ENCODE measurements at places on chromosomes 1 and 21.

GRCh38 chr1:219460896-219461815 is 151.7 kb downstream of the ZC3H11B start:
- no peak for DNase-seq

- DNase-seq, result no peak
These were observed 53.8 kb upstream of the MROH9 start for GRCh38 chr1:170881268-170882265.

GRCh38 chr1:240031009-240031408 is 60.7 kb upstream of the FMN2 start:
- DNase-seq, result no peak

DNA sequence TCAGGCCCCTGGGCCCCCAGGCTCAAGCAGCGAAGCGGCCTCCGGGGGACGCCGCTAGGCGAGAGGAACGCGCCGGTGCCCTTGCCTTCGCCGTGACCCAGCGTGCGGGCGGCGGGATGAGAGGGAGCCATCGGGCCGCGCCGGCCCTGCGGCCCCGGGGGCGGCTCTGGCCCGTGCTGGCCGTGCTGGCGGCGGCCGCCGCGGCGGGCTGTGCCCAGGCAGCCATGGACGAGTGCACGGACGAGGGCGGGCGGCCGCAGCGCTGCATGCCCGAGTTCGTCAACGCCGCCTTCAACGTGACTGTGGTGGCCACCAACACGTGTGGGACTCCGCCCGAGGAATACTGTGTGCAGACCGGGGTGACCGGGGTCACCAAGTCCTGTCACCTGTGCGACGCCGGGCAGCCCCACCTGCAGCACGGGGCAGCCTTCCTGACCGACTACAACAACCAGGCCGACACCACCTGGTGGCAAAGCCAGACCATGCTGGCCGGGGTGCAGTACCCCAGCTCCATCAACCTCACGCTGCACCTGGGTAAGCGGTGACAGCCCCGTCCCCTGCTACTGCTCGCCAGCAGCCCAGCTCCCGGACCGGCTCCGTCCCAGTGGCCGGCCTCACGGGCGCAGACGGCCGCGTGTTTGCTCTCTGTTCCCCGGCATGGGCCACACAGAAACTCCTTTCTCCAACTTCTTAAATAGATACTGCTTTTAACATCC is 539 bp downstream of the LAMC1 start:
- DNase-seq, result peak; percentile 1

DNA sequence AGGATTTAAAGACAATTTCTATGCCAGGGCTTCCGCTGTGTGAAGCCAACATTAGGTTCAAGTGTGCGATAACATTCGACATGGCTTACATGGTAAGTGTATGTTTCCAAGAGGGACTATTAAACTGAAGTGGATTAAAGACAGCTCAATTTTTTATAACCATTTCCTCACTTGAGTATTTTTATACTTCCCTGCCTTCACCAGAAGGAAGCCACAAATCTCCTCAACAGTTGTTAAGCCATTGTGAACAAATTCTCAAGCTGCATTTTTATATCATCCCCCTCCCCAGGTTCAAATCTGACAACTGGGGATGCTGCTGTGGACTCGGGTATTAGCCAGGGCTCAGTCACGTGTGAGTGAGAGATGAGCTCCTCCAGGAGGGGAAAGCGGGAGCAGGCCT is 116.3 kb downstream of the RHOU start:
- DNase-seq, result no peak

GRCh38 chr1:218219460-218219859 is 65.6 kb upstream of the RRP15 start:
- no peak for DNase-seq

- DNase-seq, result no peak
These were observed 20.5 kb upstream of the ACTL8 start for GRCh38 chr1:17734609-17735008.

- DNase-seq, result no peak
These were observed 2.0 kb upstream of the MAN1C1 start for GRCh38 chr1:25614501-25615171.

- no peak for DNase-seq
These were observed 812 bp downstream of the TTC4 start for GRCh38 chr1:54716299-54717047.

DNA sequence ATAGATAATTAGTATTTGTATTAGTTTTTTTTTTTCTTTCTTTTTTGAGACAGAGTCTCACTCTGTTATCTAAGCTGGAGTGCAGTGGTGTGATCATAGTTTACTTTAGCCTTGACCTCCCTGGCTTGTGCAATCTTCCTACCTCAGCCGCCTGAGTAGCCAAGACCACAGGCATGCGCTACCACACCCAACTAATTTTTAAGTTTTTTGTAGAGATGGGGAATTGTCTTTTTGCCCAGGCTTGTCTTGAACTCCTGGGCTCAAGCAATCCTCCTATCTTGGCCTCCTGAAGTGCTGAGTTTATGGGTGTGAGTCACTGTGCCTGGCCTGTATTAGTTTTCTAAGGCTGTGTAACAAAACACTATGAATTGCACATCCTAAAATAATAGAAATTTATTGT is 58.3 kb downstream of the MSH4 start:
- DNase-seq, result no peak

GRCh38 chr1:198713081-198713480 is 74.2 kb downstream of the PTPRC start:
- DNase-seq, result no peak

GRCh38 chr1:113192242-113192641 is 119.2 kb downstream of the LRIG2 start:
- no peak for DNase-seq

- no peak for DNase-seq
These were observed 9.2 kb downstream of the CLDN8 start for GRCh38 chr21:30206551-30207251.

GRCh38 chr1:233704170-233704897 is 90.4 kb downstream of the KCNK1 start:
- no peak for DNase-seq

GRCh38 chr1:66437136-66437401 is 96.9 kb upstream of the SGIP1 start:
- DNase-seq, result no peak

GRCh38 chr1:3902571-3903091 is 2.6 kb upstream of the C1orf174 start:
- peak; percentile 26 for DNase-seq

DNA sequence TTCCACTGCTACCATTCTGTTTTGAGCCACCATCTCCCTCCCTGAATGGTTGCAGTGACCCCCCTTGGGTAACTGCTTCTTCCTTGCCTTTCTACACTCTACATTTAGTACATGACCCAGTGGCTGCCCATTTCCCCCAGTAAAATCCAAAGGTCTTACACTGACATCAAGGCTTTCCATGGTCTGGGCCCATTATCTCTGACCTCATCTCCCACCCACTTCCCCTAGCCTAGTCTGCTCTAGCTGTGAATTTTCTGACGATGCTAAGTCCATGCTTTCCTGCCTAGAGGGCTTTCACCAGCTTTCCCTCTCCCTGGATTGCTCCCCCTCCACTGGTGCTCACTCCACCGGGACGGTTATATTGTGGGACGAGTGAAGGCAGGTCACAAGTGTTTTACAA is 219.2 kb downstream of the RYR2 start:
- DNase-seq, result no peak

- DNase-seq, result no peak
These were observed 22.0 kb downstream of the EIF2B3 start for GRCh38 chr1:44964396-44964795.

GRCh38 chr21:38768471-38769063 is 37.2 kb upstream of the ETS2 start:
- DNase-seq, result peak; percentile 16

- no peak for DNase-seq
These were observed at the start of gene C1orf210 for GRCh38 chr1:43285269-43285990. Gene C1orf210, minus strand, starts transcription at chr1:43285581. Its CDS starts 2,311 bp downstream, at chr1:43283270.

DNA sequence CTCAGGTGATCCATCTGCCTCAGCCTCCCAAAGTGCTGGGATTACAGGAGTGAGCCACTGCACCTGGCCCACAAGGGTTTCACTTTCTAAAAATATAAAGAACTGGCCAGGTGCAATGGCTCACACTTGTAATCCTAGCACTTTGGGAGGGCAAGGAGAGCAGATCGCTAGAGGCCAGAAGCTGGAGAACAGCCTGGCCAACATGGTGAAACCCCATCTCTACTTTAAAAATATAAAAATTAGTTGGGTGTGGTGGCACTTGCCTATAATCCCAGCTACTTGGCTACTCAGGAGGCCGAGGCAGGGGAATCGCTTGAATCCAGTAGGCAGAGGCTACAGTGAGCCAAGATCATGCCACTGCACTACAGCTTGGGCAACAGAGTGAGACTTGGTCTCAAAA is 25.7 kb downstream of the MRPL39 start:
- DNase-seq, result no peak

DNA sequence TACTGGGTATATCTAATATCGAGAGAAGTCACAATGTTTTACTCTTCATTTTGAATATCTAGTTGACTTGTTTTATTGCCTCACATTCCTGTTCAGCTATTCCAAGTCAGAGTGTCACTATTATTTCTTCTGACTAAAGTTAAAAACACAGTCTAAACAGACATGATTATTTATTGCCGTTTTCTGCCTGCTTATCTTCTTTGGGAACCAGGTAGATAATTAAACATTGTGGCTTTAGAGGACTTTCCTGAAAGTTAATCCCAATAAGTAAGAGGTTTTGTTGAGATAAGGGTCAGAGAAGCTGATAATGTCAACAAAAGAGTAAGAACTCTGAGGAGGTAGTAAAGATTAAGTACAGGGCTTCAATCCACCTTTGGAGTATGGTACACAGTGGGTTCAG is 53.8 kb downstream of the PCNX2 start:
- no peak for DNase-seq

GRCh38 chr1:180028864-180029263 is 74.3 kb downstream of the CEP350 start:
- no peak for DNase-seq

DNA sequence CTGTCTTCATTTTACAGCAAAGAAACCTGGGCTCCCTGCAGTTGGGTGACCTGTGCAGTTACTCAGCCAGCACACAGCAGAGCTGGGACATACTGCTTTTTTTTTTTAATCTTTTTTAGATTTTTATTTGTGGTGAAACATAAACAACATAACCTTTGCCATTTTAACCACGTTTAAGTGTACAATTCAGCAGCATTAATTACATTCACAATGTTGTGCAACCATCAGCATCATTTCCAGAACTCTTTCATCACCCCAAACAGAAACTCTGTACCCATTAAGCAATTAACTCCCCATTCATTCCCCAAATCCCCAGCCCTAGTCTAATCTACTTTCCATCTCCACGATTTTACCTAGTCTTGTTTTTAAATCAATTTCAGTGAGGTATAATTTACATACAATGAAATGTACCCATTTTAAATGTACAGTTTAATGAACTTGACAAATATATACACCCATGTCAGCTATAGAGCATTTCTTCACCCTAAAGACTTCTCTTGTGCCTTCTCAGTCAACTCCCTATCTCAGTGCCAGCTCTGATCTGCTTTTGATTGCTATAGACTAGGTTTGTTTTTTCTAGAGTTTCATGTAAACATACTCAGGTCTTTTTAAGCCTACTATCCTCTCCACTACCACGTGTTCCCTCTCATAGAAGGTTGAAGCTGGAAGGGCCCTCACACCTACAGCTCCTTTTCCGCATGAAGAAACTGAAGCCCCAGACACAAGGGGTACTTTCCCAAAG is 37.8 kb upstream of the C8B start:
- DNase-seq, result no peak

DNA sequence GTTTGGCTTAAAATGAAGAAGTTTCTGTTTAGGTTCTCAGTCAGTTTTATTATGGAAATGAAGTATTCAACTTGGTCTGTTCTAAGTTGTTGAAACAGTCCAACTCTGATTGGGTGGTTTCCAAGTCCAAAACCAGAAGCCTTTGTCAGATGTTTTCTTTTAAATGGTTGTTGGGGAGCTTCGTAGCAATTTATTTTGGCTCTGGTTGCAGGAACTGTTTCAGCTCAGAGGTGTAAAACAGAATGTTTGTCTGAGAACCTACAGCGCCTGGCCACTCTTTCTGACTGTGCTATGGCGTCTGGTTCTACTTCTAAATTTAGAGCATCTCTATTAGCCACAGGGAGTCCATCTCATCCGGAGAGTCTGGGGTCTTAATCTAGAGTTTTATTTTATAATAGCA is 582.6 kb upstream of the TMPRSS15 start:
- no peak for DNase-seq

DNA sequence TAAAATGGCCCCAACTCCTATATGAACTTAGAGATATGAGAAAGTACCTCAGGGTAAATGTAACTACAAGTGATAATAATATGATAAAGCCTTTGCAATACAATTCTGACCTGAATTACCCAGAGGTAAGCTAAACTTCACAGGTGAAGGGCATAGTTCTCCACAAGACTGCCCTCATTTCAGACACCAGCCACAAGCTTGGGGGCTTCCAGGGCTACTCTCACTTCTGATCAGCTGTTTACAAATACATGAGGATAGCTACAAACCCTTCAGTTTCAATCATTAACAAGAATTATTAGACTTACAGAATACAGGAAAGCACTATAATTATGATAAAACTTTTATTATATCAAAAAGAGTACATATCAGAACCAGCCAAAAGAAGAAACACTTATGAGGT is 18.7 kb upstream of the DPH5 start:
- no peak for DNase-seq

DNA sequence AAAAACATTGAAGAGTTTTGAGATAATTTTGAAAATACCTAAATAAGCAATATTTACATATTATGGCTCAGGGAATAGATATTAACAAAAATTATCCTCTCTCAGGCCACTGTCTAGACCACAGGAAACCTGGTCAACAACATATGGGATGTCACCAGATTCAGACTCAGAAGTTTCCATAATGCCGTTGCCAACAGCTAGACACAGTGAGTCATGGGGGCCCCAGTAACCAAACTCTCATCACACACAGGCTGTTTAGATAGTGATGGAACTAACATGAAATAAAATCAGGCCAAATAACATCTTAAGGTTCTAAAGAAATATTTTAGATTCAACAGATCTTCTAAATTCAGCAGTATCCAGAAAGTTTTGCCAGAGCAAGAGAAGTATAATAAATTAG is 681.7 kb upstream of the ADAMTS5 start:
- no peak for DNase-seq

- DNase-seq, result no peak
These were observed 14.3 kb downstream of the SDHB start for GRCh38 chr1:17039522-17039921.

- DNase-seq, result no peak
These were observed 107.3 kb downstream of the DUSP10 start for GRCh38 chr1:221634606-221635005.

GRCh38 chr1:22816067-22816775 is 105.6 kb downstream of the EPHB2 start:
- no peak for DNase-seq

- no peak for DNase-seq
These were observed 185.9 kb upstream of the ATP1B1 start for GRCh38 chr1:168920456-168921094.

GRCh38 chr1:160438935-160439334 is 38.6 kb downstream of the VANGL2 start:
- DNase-seq, result no peak

Measured in CD4-positive, alpha-beta T cell treated with Interleukin-6 at 100 ng/mL for 8 hours (primary cell).